ENCODE measurements at places on chromosomes 5 and 9. TPM values are rescaled to one million over a fixed set of nuclear protein-coding genes. Genes with fewer than 3 reads are reported as not detected.

AIF1L gene
- total RNA-seq: 0.12 TPM

GRCh38 chr9:109889456-109889855 lies 109.5 kb downstream of the PALM2AKAP2 start:
- DNase-seq: no peak

DNA sequence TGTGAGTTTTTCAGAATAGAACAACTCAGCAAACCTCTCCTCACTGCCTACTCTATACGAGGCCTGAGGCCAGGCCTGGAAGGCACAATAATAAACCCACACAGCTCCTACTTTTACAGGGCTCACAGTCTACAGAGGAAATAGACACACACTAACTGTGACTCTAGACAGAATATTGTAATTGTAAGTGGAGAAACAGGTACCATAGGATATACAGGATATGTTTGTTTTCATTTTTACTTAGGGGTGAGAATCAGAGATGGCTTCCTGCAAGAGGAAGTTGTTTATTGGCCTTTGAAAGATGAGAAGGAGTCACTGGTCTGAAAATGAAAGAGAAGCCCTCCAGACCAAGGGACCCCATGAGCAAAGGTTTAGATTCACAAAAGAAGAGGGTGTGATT lies 35.8 kb upstream of the TGFBR1 start:
- no peak for DNase-seq

GPR151 gene
- total RNA-seq: not detected

DNA sequence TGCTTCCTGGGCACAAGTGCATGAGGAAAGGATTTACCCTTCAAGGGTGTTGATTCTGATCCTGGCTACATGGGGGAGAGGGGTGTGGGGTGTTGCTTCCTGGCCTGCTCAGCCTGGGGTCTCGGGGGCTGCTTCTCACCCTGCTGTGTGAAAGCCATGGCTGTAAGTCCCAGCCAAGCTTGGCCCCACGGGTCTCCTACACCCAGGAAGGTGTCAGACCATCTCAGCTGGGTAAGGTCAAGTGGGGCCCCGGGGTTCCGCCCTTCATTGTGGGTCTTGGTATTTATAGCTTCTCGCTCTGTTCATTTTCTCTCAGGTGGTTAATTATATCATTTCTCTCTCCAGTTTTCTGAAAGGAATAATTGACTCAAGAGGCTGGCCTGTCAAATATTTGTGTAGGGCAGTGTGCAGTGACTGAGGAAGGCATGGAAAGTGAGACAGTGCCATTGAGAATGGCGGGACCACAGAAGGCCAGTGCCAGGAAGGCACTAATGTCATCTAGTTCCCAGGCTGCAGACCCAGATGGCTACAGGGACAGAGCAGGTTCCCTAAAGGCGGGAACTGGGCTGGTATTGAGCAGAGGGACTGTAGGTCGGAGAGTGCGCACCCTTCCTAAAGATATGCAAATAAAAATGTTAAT lies 126.0 kb downstream of the FOXD1 start:
- no peak for DNase-seq

GRCh38 chr9:68433531-68434110 lies 77.2 kb downstream of the PGM5 start:
- DNase-seq: no peak

DNA sequence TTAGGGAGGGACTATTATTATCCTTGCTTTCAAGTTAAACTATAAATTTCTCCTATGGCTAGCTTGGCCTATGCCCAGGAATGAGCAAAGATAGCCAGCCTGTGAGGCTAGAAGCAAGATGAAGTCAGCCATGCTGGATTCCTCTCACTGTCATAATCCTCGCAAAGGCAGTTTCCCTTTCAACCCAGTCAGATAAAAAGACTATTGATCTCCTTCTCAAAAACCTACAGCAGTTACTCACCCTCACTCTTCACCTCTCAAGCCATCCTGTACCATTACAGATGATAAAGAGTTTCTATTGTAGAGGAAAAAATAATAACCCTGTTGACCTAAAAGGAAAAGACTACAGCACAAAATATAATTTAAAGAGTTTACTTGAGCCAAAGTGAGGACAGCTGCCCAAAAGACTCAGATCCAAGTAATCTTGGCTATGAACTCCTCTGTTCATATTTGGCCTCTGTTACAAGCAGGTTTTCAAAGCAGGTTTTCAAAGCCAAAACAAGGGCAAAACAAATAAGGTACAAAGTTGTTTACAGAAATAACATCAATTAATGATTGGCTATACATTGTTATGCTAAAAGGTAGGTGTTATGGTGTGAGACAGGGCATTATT lies 41.7 kb downstream of the KCNV2 start:
- DNase-seq: no peak

GRCh38 chr5:1316588-1317340 lies 21.9 kb upstream of the TERT start:
- DNase-seq: no peak

TMEM267 gene
- total RNA-seq: 21.9 TPM

GRCh38 chr9:19485193-19485592 lies 76.4 kb downstream of the ACER2 start:
- no peak for DNase-seq

- peak; percentile 52 for DNase-seq
Measured at GRCh38 chr9:89436963-89437625, 60.8 kb downstream of the SEMA4D start.

DNA sequence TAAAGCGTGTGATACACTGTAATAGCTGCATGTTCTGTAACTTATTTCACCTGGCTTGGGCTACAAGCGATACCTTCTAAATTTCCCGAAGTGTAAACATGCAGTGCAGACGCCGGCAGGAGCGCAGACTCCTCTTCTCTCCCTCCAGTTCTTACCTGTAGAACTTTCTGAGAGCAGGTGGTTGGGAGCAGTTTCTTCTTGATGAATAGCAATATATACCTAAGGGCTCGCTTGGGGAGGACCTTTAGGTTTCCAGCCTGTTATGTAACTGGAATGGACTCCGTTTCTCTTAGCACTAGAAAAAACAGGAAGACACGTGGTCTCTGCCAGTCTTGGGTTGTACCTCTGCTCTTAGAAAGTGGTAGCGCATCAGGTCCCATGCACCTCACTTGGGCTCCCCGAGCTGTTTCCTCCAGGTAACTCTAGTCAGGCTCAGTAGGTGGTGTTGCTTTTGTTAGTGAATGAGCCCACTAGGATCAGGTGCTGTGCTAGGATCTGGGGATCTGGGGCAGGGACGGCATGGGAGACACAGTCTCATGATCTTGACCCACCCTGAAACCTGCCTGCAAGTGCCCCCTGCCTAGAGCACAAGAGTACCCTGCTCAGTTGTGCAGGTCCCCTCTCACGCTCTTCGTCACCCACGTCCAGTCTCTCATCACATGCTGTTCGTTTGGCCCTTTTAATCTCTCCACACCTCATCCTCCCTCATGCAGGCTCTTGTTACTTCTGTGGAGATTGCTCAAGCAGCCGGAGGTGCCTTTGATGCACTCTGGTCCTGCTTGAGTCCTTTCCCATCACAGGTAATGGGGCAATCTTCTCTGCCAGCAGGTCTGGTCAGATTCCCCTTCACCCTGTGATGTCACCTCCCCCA lies 2.8 kb downstream of the TENT4A start:
- no peak for DNase-seq

PCDHGA7 gene
- total RNA-seq: 0.07 TPM

- no peak for DNase-seq
Measured at GRCh38 chr9:33506626-33507370, 17.3 kb upstream of the ANKRD18B start.

ADAMTS13 gene
- total RNA-seq: 2.6 TPM

DNA sequence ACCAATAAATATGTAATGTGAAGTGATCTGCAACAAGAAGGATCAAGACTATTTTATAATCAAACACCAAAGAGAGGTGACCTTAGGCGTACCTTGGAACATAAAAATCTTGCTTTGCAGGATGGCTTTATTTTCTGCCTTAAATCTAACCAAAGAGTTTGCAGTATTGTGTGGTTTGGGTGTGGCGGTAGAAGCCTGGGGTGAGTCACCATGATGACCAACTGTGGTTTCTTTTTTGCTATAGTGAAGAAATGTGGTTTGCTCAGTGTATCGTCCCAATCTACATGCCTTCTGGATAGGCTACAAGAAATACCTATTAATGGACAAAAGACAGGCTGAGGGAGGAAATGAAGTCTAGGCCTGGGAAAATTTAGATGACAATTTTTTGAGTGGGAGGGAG lies 5.1 kb upstream of the CAST start:
- DNase-seq: peak; percentile 87

IFNA13 gene
- not detected for total RNA-seq

DNA sequence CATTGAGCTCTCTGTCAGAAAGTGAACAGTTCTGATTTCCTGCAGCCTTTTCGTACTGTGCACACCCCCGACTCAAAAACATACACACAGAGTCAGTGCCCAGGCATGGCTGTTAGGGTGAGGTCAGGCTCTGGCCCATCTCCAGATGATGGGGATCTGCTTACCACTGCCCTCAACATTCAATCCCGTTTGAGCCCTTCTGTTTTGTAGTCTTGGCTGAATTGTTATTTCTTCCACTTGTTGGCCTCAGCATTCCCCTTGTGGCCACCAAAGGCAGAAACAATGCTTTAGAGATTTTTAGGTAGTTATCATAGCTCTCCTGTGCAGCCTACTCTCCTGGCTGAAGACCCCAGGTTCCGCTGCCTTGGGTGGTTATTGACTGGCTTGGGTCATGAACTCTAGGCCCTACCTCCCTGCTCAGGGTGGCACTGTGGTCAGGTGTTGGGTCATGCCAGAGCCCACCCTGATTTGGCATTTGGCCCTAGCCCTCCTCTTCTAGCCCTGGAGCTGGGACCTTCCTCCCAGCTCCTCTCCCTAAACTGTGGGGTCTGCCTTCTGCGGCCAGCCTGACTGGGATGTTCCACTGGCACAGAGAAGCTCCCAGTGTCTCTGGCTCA lies 7.8 kb upstream of the MYOZ3 start:
- DNase-seq: no peak

ELL2 gene
- 33.9 TPM for total RNA-seq

PCDHGA4 gene
- not detected for total RNA-seq

CPLANE1 gene
- 8.0 TPM for total RNA-seq

- no peak for DNase-seq
Measured at GRCh38 chr9:19122490-19123042, 4.7 kb downstream of the PLIN2 start.

ABLIM3 gene
- 0.21 TPM for total RNA-seq

GRCh38 chr5:7754997-7755596 lies 95.8 kb downstream of the CFAP90 start:
- peak; percentile 46 for DNase-seq

- no peak for DNase-seq
Measured at GRCh38 chr5:168364750-168365550, 73.5 kb downstream of the WWC1 start.

GRCh38 chr9:3433066-3433465 lies 92.7 kb downstream of the RFX3 start:
- DNase-seq: no peak

DNA sequence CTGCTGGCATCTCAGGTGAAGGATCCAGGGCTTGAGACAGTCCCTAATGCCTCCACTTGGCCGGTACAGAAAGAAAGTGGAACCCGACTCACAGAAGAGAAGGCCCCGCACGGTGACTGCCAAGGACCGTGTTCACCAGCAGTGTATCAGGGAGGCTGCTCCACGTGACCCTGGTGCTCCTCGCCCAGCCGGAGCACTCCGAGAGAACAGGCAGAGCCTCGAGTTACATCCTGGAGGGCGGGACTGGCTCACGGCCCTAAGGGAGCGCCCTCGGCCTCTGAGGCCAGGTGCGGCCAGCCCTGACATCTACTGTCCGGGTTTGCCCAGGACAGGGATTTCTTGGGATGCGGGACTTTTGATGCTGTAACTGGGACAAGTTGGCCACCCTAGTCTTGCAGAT lies 104.0 kb upstream of the SARDH start:
- no peak for DNase-seq

PITX1 gene
- 0.14 TPM for total RNA-seq

- peak; percentile 50 for DNase-seq
Measured at GRCh38 chr9:94895668-94896067, 169.2 kb downstream of the AOPEP start.

DNA sequence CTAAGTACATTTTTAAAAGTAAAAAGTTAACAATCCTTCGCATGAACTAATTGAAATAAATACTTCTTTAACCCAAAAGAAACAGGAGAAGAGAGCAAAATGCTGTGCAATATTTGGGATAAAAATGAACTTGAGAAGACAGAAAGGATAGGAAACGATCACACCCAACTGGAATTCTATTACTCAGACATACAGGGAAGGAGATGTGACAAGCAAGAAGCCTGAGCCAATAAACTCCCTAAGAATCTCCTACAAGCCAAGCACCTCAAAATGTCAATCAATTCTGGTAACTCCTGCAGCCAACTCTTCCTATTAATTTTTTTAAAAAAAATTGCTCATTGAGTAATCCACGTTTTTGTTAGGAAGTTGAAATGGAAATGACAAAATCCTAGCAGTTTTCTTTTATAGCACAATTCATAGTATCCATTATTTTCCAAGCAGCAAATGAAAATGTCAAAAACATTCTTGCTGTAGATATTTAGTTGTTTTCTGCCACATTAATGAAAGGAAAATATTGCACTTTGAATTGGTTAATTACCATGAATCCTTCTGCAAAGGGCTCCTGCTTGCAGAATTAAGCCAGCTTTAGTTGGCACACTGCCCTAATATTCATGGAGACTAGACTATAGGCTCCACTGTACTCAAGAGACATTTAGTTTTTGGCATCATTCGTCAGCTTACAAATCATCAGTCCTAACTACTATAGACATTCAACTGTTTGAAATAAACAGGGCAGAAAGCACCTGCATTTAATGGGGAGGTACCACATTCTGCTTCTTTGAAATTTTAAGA lies 89.0 kb downstream of the RFX3 start:
- no peak for DNase-seq

DNA sequence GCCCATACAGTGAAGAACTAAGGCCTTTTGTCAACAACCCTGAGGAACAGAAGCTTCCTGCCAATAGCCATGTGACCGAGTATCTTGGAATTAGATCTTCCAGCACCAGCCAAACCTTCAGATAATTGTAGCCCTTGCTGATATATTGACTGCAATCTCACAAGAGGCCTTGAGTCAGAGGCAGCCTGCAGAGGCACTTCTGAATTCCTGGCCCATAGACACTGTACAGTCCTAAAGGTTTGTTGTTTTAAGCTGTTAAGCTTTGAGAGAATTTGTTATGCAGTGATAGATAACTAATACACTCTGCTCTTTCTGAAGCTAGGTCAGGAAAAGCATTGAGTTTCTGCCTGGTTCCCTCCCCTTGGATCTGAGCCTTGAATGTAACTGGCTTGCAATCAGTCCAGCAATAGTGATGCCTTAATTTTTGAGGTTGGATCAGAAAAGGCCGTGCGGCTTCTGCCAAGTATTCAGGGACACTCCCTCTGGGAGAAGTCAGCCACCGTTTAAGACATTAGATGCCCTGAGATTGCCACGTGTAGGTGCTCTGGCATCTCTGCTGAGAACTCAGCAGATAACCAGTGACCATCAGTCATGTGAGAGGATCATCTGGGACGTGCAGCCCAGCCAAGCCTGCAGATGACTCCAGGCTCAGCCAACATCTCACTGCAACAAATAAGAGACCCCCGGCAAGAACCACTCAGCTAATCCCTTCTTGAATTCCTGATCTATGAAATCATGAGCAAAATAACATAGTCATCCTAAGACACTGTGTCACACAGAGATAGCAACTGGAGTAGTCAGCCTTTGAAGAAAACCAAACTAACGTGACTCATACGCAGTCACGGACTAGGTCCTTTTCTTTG lies 126.8 kb upstream of the STC2 start:
- DNase-seq: no peak

IFNB1 gene
- 1.1 TPM for total RNA-seq

ASS1 gene
- 11.1 TPM for total RNA-seq

DNAH5 gene
- not detected for total RNA-seq

All from activated CD8-positive, alpha-beta memory T cell treated with anti-CD3 and anti-CD28 coated beads, Interleukin-2, amount 10 ng/mL, durations not matched to agents 7 days and 5 days (primary cell).